CD8-positive, alpha-beta T cell (primary cell): ENCODE measurements at places on chromosomes 1 and 21.

DNA sequence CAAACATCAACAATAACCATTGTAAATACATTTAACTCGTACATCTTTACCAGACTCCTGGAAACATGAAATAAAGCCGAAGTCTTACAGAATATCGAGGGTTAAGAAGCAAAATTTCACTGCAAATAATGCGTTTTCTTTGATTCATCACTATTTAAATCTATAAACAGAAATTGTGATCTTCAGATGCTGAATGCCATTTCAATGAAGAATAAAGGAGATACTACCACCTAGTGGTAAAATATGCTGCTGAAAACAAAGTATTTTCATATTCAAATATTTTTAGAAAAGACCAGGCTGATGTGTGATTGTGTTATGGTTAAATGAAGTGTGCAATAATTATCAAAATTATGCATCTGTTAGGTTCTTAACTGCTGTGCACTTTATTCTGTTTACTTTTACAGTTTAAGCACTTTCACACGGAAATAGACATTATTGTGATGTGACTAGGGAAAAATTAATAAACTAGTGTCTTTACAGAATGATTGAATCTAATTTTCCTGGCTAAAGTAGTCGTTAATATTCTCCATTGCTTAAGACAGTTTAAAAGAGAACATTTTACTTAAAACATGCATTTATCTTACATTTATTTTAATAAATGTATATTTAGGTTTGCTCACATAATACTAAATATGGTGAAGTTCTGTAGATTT is 1093.1 kb downstream of the MRPL39 start:
- DNase-seq, result no peak

- no peak for DNase-seq
Measured at GRCh38 chr1:211829343-211830054, 1.1 kb downstream of the LPGAT1 start.

- no peak for DNase-seq
Measured at GRCh38 chr1:228740543-228741317, 5.5 kb downstream of the RHOU start.

DNA sequence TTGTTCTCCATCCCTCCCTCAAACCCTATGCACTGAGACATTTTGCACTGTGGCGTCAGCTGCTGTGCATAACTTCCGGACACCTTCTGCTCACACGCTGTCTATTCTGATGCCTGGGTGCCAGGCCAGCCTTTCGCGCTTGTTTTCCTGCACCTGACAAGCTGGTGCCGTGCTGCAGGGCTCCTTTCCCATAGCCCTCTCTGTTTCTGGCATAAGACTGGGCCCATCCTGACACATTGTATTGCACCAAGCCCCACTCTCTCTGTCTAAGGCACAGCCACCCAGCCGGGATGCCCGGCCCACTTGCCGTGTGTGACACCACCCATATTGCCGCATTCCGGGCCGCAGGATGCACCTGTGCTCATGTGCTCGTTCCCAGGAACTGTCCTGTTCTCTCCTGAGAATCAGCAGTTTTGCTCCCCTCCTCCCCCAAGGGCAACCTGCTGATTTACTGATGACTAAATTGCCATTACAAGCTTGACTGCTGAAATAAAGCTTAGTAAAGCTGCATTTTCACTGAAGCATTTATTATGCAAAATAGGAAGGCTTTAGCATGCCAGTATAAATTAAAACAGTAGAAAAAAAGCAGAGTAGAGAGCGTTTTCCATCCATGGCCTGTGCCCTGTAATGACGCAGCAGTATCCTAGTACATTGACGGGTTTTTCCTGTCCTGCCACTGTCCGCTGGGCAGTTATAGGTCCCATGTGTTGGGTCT is 88.0 kb downstream of the CD247 start:
- DNase-seq, result no peak

GRCh38 chr1:152392909-152393308 is 21.2 kb downstream of the CRNN start:
- DNase-seq, result no peak

GRCh38 chr1:98706173-98706843 is 44.8 kb downstream of the SNX7 start:
- DNase-seq, result no peak

- no peak for DNase-seq
Measured at GRCh38 chr1:42043811-42044210, 109.4 kb upstream of the GUCA2B start.

DNA sequence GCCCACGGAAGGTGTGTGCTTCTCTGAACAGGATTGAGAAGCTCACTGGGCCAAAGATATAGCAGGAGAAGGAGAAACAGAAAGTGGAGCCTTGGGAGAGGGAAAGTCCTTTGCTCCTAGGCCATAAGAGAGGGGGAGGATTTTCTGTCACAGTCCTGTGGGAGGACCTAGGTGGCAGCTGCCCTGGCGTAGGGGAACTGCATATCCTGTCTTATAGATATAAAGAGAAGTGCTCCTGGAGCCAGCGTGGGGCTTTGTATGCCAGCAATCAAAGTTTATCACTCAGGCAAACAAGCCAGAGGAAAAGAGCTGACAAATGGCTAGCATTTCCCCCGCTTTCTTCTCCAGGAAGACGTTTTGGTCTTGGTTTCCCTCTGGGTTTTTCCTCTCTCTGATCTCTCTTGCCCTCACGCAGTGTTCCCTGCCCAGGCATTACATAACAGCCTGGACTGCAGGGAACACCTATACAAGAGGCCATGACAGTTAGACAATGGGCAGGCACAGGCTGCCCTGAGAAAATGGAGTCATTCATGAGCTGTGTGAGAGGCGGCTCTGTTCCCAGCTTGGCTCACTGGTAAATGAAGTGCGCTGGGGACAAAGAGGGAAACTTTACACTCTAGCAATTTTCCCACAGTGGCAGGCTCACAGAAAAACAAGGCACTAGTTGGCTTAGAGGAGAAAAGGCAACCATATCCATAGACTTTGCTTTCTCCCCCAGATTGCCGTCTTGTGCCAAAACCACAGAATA is 52.5 kb upstream of the ZNF648 start:
- DNase-seq, result no peak

DNA sequence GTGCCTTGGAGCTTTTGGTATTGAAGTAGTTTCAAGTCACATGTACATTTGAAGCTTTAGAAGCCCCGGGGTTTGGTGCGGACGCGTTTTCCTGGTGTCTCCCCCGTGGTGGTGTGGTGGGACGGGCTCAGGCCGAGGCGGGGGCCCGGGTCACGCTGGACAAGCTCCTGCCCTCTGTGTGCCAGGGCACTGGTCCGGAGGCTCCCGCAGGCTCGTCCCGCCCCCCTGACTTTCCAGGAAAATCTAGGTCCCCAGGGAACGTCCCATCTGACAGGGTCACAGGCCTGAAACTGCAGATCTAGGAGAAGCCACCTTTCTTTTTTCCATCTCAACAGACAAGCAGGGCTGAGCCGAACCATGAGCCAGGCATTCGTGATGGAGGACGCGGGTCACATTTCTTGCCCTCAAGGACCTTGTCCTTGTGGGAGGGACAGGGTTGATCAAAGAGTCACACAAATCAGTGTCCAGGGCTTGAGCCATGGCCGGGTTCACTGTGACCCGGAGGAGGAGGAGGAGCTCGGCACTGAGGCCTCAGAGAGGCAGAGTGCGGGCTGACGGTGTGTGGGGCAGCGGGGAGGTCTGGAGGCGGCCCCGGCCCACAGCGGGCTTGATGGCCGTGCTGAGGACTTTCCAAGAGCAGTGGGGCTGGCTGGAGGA is 1.6 kb downstream of the DMRTB1 start:
- no peak for DNase-seq
